Temporal lobe (tissue), 4 donors: ENCODE measurements at places on chromosomes 1 and 21. TPM values are rescaled to one million over a fixed set of nuclear protein-coding genes. Genes with fewer than 3 reads are reported as not detected.

Gene LCE1D
- not detected for total RNA-seq

Gene CAPN8
- not detected for total RNA-seq

Gene OR14C36
- total RNA-seq: not detected

Gene ADORA1
- 9.1 TPM for total RNA-seq

Gene CR1L
- not detected for total RNA-seq

Gene SPRR2G
- total RNA-seq: not detected

Gene GRHL3
- total RNA-seq: under 0.01 TPM
